ENCODE measurements at places on chromosomes 2 and 18.

DNA sequence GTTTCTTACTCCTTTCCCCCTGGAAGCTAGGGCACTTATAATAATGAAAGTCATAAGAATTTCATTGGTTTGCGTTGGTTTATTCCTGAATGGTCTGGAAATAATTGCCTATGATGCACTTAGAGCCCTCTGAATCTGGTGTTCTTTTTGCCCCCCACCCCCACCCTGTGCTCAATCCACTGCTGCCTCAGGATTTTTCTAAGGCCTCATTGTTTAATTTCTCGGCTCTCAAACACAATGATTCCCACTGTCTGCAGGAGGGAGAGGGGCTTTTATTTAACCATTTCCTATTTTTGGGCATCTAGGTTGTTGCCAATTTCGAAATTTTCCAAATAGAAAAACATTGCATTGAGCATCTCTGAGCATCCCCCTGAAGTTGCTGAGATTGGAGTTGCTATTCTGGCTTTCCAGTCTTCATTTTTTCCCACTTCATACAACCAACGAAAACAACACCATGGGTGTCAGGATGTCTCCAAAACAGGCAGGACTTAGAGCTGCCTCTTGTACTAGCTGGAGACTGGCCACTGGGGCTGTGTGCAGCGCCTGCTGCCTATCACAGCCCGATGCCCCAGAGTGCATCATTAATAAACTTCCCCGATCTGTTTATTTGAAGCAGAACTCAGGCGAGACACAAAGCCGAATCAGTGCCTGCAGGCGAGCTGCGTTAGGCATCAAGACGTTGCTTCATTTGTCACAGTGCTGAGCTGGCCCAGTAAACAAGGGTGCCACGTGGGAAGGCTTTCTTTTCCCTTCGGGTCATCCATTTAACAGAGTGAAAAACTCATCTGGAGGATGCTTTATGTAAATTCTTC, 1.8 kb upstream of the PCARE start:
- peak; percentile 69 for DNase-seq

GRCh38 chr2:63654959-63655358, 66.2 kb downstream of the MDH1 start:
- peak; percentile 42 for DNase-seq

- no peak for DNase-seq
Observed at GRCh38 chr2:213678437-213679218, 394.4 kb downstream of the SPAG16 start.

DNA sequence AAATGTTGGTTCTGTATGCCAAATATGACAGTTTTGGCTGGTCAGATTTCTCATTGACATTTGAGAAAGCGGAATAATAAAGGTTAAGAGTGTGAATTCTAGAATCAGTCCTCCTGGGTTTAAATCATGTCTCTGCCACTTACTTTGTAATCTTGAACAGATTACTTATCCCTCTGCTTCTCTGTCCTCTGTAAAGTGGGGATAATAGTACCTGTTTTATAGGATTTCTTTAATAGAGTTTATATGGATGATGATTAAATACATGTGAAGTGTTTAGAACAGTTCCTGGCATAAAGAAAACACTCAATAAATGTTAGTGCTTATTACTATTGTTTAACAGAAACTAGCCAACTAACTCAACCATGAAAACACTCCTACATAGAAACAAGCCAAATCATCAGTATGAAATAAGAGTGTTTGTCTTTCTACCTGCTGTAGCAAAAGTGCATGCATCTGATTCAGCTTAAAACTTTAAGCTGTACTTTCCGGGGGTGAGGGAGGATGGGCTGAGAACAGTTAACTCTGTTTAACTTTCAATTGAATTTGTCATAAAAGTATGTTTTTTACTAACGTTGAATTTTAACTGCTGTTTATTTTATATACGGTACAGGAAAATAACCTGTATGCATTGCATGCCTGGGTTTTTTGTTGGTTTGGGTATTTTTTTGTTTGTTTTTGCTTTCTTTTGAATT, 6.8 kb downstream of the HTR2B start:
- DNase-seq = no peak

DNA sequence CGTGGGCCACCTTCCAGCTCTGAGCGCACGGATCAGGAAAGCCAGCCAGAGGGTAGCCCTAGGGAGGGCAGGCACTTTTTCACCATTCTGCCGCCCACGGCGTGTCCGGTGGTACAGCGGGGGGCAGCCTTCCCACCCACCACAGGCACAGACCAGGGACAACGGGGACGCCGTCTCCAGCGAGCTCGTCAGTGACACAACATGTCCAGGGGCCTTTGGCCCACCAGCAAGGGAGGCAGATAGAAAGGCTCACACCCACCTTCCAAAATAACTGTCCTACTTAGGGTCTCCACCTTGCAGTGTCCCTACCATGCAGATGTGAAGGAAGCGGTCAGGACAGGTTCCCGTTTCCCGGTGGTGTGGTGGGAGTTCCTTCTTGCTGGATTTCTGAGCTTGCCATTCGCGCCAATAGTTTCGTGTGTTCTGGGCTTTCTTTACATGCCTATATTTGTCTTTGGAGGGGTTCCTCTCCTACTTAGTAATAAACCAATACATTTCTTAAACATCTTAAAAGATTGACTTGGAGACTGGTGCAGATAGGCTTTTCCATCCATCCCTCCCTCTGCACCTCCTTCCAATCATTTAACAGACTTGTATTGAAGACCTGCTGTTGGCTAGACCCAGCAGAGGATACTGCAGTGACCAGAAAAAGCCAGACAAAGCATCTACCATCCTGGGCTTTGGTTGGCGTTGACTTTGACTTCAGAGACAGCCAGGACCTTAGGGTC, 872 bp downstream of the ASB1 start:
- DNase-seq = no peak

DNA sequence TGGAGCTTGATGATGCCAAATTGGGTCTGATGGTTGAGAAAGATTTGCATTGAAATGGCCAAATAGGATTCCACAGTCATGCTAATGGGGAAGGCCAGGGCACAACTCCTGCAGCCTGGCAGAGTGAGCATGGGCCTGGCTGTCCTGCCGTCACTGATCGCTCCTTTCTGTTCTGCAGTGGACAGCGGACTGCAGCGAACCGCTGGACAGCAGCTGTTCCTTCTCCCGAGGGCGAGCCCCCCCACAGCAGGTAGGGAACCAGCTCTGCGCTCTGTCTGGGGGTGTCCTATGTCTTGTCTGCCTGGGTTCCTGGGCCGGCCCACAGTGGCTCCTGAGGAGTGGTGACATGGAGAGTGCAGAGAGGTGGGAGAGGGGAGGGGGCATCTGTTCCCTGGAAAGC, 97.6 kb downstream of the CTIF start:
- no peak for DNase-seq

DNA sequence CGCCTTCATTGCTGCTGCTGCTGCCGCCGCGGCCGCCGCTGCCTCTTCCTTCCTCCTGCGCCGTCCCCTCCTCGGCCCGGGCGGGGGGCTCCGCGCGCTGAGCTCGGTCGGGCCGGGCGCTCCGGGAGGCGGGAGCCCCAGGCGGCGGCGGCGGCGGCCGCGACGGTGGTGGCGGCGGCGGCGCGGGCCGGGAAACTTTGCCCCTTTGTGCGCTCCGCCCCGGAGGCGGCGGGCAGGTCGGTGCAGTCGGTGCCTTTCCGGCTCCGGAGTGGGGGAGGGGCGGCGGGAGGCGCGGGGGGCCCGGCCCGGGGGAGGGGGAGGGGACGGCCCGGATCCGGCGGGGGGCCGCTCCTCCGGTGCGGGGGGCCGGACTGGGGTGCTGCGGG, 205 bp downstream of the TET3 start:
- DNase-seq = peak; percentile 59

GRCh38 chr18:48729404-48729803, 190.6 kb downstream of the CTIF start:
- DNase-seq = no peak

DNA sequence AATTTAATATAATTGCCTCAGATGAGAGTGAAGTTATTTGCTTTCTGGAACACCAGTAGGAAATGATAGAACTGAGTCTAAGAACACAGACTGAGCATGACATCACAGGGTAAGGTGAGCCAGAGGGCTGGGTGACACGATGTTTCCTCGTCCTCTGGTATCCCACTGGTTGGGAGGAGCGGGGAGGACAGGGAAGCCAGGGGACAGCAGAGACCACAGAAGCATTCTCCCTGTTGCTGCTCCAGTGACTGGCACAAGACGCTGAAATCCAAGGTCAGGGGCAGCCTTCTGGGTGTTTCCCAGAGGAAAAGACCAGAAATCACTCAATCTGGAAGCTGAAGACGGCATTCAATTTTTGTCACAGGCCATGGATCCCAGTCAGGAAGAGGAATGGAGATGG, 363.4 kb upstream of the SOX11 start:
- no peak for DNase-seq

- no peak for DNase-seq
Observed at GRCh38 chr2:118856330-118856977, 9.0 kb upstream of the EN1 start.

GRCh38 chr2:57490741-57491140, 555.9 kb upstream of the VRK2 start:
- no peak for DNase-seq

DNA sequence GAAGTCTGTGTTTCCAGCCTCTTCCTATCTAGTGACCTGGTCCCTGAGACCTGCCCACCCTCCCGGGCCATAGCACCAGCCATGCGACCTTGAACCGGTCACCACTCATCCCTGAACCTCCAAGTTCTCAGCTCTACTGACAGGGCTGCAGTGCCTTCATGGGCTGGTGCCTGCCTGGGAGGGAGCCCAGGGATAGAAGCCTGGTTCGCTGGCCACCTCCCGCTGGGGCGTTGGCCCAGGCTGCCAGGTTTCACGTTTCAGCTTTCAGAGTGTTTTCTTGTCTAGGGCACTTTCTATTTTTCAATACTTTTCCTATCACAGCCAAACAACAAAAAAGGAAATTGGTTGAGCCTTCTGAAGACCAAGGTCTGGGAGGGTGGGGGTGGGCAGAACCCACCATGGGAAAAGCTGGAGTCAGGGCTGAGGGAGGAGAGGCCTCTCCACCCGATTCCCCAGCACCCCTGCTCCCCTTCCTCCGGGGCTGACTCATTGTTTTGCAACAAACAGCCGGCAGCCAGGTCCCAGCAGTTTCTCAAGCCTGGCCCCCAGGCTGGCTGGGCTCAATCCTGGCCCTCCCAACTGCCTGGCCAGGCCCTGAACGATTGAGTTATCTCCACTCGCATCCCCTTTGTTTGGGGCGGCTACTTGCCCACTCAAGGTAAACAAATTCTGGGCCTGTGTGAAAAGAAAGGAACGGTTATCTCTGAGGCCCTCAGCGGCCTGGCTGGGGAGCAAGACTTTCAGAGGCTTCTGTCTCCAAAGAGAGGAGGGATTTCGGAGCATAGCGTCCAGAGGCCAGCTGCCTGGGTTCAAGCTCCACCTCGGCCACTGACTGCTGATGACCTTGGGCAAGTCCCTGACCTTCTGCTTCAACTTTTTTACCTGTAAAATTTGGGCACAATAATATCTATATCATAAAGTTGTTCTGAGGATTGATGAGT, 47.5 kb downstream of the ZFP36L2 start:
- peak; percentile 87 for DNase-seq

- no peak for DNase-seq
Observed at GRCh38 chr2:101362777-101363176, 24.5 kb downstream of the CREG2 start.

- DNase-seq = no peak
Observed at GRCh38 chr2:47234456-47234855, 79.3 kb upstream of the STPG4 start.

DNA sequence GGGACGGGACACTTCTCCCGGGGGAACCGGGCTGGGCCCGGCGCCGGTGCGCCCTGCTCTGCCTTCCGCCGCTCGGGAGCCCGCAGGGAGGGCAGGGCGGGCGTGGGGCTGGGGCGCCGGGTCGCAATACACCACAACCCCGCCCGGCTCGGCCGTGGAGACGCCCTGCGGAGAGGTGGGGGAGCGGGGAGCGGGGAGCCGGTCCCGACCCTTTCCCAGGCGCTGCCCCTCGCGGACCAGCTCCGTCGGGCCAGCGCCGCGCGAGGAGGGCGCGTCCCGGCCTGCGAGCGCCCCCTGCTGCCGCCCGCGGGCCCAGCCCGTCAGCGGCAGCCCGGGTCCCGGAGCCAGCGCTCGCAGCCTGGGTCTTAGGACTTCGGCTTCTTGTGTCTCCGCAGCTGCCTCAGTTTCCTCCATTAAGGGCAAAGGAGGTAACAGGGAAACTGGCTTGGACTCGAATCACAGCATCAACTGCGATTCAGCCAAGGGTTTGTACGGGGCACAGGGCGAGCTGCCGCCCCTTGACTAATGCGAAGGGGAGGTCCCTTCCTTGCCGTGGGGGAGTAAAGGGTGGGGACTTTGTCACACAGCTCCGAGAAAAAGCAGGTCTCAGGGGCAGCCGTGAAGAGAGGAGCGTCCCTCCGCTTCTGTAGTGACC, 635 bp upstream of the ADRA2B start:
- DNase-seq = peak; percentile 73

GRCh38 chr2:9710311-9710710, 79.5 kb upstream of the YWHAQ start:
- no peak for DNase-seq

- peak; percentile 87 for DNase-seq
Observed at GRCh38 chr18:43662657-43663056, 385.4 kb upstream of the SYT4 start.

DNA sequence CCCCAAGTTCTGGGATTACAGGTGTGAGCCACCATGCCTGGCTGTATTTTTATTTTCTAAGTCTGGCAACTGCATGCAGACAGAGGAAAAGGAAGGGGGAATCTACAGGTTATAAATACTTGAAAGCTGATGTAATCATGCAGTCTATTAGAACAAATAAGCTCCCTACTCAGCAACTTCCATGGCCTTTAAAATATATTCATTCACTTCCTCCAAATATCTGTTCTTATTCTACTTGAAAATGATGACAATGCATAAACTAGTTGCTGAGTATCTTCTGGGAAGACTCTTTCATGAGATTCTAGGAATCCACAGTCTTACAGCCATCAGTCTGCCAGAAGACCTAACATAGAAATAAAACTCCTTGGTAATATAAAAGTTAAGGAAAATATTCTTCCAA, 66.9 kb upstream of the NCKAP5 start:
- no peak for DNase-seq

DNA sequence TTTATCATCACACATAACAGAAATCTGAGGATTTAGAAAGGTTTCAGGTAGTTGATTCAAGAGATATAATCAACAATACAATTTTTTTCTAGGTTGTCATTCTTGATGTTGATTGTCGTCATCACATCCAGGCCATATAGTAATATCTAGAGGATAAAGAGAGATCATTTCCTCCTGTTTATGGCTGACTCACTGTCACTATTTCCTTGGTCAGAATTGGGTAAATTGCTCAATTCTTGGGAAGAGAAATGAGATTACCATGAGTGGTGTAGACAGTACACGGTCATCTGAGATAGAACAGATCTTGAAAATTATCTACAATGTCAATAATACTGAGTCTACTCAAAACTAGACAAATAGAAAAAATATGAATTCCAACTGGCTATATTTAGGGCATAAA, 78.8 kb downstream of the ZNF804A start:
- DNase-seq = no peak

DNA sequence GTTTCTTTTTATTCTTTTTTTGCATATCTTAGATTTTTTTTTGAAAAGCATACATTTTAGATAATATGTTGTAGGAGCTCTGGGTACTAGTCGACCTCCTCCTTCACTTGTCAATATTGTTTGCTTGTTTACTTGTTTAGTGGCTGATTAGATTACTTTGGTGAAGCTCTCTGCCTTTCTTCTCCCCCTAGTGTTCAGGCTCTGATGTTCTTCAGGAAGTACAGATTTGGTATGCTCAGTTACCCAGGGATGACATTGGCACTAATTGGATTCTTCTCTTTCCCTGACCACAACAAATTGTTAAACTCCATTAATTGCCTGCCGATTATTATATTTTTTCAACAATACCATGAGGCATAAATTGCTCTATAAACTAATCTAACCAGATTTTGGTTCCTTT, 491.2 kb downstream of the SUCLG1 start:
- DNase-seq = no peak
